Keratinocyte (primary cell): ENCODE measurements at places on chromosomes 2 and 18.

- DNase-seq: no peak
Measured at GRCh38 chr2:31580321-31581117, at the start of gene SRD5A2. Gene SRD5A2 (minus strand): TSS chr2:31580938. CDS start chr2:31580900, 38 bp downstream.

DNA sequence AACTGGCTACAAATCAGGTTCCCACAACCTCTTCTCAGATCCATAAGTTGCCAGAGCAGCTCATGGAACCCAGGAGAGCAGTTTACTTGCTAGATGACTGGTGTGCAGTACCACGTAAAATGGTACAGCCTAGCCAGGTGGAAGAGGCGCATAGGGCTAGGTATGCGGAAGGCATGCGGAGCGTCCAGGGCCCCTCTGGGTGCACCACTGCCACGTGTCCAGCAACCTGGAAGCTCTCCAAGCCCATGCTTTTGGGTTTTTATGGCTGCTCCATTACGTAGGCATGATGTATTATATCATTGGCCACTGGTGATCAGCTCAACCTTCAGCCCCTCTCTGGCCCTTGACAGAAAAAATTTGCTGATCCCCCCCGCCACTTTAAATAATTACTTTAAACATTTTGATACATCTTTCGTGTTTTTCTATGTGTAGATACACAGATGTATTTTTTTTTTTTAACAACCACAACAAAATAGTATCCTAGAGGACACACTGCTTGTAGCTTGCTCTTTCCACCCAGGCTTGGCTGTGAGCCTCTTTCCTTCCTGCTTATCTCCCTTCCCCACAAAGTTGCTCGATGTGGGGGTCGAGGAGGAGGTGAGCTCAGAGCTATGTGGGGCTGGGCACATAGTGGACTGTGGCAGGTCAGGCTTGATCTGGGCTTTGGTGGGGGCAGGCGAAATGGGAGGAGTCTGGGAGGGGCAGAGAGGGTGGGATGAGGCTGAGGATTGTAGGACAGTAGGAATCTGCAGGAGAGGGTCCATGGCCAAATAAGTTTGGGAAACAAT, 65.4 kb upstream of the MCFD2 start:
- DNase-seq: no peak

DNA sequence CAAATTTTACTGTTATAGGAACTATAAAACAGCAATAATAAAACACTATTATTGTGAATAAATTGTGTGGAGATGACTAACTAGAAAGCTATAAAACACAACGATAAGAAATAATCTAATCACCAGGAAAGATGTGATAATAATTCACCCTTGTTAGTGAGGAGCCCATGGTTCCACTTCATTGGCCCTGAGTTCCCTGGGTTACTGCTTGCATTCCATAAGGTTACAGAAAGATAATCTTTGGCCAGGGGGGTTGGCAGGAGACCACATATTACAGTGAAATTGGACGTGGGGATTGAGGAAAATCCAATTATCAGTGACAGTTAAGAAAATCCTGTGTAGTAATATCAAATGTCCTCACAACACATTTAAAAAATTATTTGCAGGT, 2.5 kb upstream of the CPO start:
- no peak for DNase-seq

DNA sequence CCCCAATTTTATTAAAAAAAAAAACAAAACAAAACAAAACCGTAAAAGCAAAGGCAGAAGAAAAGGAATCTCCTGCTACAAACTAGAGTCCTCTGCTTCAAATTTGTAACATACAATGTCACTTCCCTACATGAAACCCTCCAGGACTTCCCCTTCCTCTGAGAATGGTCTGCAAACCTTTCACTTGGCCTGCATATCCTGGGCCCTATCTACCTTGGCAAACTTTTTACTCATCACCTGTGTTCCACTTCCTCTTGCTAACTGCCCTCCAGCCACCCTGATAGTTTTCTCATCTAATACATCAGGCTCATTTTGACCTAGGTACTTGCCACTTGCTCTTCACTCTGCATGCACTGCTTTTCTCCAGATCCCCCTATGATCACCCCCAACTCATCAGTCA, 255.5 kb downstream of the ETAA1 start:
- no peak for DNase-seq
